Heart right ventricle (tissue), 16 donors: ENCODE measurements at places on chromosomes 16 and 17.

DNA sequence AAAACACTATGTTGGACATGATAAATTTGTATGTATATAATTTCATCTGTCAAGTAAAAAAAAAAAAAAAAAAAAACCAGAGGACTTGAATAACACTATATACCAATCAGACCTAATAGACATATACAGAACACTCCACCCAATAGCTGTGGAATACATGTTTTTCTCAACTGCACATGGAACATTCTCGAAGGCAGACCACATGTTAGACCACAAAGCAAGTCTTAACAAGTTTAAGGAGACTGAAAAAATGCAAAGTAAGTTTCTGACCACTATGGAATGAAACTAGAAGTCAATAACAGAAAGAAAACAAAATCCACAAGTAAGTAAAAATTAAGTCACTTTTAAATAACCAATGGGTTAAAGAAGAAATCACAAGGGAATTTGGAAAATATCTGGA, 8.4 kb upstream of the CNTNAP4 start:
- no peak for DNase-seq

- DNase-seq = no peak
Observed at GRCh38 chr16:56607675-56608042, 725 bp upstream of the MT2A start.

GRCh38 chr16:61195006-61195405, 841.2 kb downstream of the CDH8 start:
- DNase-seq = no peak

DNA sequence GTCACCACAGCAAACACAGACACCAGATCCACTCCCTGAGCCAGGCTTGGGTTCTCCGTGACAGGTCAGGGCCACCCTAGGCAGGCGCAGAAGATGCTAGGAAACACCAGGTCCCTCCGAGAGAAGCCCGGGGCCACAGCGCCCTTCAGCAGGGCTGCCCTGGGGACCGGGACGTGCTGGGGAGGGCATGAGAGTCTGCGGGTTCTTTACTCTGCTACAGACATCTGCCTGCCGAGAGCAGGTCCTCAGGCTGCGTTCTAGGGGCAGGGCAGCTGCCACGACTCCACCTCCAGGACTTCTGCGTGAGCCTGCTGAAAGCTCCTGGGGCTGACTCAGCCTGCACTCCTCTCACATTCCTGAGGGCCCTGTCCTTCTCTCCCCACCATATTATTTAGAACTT, 11.4 kb downstream of the MYLK3 start:
- DNase-seq = no peak

GRCh38 chr17:78952706-78953105, 27.0 kb downstream of the LGALS3BP start:
- no peak for DNase-seq
